ENCODE measurements at places on chromosomes 7 and 10.

DNA sequence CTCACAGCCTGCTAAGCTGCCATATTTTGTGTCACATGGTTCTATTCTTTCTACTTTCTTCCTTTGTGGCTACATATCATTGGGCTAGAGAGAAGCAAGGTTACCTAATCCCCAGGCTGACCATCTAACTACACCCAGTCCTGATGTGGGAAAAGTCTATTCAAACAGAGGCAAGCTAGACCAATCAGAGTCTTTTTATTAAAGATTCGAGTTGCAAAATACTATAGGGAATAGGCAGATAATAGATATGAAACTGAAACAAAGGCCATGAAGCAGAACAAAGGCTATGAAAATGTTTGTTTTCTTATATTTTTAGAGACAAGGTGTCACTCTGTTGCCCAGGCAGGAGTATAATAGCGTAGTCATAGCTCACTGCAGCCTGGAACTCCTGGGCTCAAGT, 36.7 kb downstream of the MTERF1 start:
- DNase-seq, result no peak

DNA sequence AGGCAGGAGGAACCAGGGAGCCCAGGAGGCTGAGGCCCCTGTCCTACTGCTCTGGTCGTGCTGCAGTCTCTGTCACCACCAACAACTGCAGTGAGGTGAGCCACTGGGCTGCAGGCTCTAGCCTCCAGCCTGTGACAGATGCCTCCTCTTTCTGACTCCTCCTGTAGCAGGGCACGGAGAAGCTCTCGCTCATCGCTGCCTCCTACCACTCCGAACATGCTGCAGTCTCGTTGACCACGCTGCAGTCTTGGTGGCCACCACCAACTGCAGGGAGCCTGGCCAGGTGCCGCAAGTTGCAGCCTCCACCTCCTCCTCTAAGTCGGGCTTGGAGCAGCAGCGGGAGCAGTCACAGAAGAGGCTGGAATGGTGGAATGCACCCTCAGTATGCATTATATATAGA, 22.1 kb upstream of the VOPP1 start:
- DNase-seq, result peak; percentile 76

GRCh38 chr7:55481155-55481554, 91.1 kb downstream of the VOPP1 start:
- no peak for DNase-seq

GRCh38 chr7:495761-496321, 23.8 kb downstream of the PDGFA start:
- DNase-seq, result peak; percentile 78

DNA sequence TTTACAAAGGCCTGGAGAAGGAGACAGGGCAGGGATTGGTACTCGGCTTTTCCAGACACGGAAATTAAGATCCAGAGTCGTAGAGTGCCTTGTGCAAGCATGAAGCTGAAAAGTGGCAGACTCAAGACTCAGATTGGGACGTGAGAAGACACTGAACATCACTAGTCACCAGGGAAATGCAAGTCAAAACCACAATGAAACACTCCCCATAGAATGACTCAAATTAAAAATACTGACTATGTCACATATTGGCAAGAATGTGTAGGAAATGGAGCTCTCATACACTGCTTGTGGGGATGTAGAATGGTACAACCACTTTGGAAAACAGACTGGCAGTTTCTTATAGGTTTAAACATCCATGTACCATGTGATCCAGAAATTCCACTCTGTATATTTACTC, 472.0 kb downstream of the RPS24 start:
- no peak for DNase-seq

GRCh38 chr10:20839910-20840309, 57.2 kb downstream of the NEBL start:
- no peak for DNase-seq

- DNase-seq, result no peak
These were observed 23.7 kb downstream of the MDH2 start for GRCh38 chr7:76071316-76072242.

DNA sequence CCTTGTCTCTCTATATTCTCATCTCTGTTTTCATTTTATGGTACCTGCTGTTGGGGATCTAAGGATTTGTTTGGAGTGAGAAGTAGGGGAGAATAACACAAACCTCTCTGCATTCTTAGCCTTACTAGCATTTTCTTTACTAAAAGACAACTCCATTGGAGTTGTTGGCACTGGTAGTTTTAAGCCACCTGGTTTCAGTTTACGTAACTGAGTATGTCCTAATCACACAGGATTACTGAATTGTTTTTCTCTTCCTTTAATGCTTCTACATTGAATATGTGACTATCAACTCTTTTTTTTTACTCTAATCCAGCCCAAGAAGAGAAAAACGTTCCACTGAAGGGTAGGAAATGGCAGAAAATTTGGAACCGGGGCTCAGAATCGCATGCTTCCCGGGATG, 30.0 kb upstream of the TRIL start:
- DNase-seq, result no peak

GRCh38 chr10:7085913-7086589, 324.8 kb downstream of the SFMBT2 start:
- no peak for DNase-seq

DNA sequence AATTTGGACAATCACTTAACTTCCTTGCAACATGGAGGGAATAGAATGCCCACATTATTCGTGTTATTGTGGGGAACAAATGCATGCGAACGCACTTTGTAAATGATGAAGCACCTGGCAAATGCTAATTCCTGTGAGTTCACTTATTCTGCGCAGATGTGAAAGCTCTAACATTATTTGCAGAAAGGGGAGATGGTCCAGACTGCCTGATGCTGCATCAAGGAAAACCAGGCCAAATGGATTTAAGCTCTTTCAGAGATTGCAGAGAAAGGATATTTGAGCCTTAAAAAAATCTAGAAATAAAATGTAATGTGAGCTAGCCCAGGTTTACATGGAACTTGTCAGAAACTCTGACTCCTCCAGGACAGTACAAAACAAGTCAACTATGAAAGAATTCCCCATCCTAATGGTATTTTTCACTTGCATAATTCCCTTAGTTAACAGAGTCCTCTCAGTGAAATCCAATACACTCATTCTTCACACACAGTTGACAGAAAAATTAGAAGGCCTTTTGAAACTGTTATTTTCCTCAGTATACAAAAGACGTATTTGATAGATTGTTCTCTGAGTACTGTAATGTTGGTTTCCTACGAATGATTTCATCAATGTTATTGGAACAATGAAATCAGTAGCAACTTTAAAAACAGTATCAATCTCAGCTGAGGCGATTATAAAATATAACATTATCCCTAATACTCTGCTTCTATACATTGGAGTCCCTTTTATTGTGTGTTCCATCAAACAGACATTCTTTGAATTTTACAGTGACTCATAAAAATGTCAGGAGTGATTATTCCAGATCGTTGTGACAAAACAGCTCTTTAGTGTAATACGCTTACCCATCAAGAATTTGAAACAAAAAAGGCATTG, 136.3 kb upstream of the ANK3 start:
- DNase-seq, result no peak

DNA sequence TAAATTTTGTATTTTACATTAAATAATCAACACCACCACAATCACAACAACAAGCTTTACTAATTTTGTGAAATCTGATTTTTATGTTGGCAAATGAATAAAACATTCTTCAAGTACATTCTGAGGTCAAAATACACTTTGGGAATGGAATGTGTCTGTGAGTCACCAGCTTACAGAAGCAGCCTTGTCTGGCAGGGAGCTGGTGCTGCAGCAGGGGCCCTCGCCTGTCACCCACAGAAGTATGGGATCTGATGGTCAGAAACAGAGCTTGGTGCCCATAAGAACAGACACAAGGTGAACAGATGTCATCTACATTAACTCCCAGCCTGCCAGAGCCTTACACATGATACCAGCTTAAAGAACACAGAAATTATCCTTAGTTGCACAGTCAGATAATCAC, 496.9 kb downstream of the CCSER2 start:
- no peak for DNase-seq

DNA sequence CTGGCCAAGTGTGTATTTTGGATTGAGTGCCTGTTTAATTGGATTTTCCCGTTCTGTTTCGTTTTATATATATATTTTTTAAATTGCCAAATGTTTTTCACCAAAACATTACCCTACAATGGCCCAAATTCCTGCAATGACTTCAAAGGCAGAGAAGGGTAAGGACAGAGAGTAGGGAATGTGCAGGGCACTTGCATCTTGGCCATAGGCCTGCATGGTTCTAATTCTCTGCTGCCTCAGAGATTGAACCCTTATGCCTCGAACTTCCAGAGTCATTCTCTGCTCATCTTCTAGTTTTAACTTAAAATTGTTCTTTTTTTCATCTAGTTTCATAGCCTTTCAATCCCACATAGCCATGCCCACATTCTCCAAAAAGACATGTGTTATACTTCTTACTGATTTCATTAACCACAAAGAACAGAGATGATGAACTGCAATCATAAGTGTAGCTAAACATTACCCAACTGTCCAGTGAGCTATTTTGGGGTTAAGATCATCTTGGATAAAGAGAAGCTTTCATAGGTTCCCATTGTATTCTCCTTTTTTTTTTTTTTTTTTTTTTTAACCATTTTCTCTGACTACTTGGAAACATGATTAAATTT, 177.6 kb downstream of the PLXDC2 start:
- DNase-seq, result no peak

All from chondrocyte (in vitro differentiated cells).